Left kidney (tissue), 8 donors: ENCODE measurements at places on chromosomes 16 and 17. TPM values are rescaled to one million over a fixed set of nuclear protein-coding genes. Genes with fewer than 3 reads are reported as not detected.

Gene MILR1
- polyA plus RNA-seq: 2.5 TPM

Gene HID1
- polyA plus RNA-seq: 10.8 TPM

DNA sequence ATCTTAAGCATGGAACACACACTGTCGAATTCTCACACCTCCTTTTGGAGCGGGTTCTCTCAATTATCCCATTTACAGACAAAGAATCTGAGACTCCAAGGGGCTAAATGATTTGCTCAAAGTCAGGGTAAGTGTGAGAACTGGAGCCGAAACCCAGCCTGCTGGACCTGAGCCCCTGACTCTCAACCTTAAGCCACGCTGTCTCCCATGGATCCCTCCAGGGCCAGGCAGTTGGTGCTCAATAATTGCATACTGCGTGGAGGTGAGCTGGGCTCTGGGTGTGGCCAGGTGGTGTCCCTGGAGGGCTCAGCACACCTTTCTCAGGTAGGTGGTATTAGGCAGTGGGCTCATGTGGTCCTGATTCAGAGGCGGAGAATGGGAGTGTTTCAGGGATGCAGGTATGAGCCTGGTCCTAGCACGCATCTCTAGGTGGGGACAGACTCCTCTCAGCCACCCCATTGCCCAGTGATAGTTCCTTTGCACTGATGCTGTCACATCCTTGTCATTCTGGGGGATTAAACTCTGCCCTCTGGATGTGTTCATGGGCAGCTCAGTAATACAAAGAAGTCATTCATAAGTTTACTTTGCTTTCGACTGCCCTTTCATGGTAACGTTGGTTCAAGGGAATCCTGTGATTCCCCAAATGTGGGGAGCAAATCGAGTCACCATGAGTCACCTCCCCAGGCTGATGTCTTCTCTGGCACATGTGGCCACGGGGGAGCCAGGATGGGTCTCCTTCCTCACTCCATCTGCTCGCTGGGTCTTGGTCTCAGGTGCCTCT lies 399.5 kb upstream of the TNRC6C start:
- DNase-seq: no peak

DNA sequence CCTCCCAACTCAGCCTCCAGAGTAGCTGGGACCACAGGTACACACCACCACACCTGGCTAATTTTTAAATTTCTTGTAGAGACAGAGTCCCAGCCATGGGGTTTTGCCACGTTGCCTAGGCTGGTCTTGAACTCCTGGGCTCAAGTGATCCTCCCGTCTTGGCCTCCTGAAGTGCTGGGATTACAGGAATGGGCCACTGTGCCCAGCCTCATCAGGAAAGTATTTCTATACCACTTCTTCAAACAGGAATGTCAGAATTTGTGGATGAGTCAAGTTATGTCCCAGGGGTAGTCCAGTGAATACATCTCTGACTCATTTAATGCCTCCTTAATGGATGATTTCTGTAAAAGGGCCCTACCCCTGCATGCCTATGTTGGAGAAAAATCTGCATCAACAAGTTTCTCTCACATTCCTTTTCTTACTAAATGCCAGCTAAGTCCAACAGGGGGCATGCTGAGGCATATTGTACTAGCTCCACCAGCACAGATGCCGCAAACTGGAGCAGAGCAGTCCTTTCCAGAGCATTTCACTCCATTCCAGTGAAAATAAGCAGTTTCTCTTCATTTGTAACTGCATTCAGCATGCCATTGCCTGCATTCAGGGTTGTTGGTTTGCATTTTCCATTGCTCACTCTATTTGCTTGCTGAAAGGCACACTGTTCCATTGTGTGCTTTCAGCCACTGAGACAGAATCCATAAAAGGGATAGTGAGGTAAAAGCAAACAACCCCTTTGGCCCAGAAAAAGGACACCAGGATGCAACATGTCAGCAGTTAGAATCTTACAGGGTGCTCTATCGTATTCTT lies 5.3 kb upstream of the CAVIN1 start:
- no peak for DNase-seq

DNA sequence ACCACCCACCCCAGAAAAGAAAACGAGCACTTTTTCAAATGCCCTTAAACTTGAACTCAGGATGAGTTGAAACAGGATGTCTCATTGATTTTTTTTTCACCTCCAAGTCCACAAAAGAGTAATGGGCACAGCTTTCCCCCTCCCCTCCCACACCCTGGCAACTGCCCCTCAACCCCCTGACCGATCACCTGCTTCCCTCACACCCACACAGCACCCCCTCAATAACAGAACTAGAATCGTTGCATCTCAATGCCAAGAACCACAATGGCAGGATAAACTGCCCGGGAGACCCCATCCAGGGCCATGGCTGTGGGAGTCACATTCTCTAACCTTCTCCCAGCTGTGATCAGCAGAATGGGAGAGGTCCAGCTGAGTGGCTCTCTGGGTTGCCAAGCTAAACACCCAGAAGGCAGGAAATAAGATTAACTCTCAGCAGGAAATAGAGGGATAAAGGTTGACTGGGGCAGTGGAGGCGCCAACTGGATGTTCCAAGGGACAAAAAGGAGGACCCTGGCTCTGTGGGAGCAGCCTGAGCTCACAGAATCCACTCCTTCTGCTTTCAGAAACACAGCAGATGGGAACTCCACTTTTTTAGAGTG lies 128.0 kb upstream of the SDK2 start:
- no peak for DNase-seq

DNA sequence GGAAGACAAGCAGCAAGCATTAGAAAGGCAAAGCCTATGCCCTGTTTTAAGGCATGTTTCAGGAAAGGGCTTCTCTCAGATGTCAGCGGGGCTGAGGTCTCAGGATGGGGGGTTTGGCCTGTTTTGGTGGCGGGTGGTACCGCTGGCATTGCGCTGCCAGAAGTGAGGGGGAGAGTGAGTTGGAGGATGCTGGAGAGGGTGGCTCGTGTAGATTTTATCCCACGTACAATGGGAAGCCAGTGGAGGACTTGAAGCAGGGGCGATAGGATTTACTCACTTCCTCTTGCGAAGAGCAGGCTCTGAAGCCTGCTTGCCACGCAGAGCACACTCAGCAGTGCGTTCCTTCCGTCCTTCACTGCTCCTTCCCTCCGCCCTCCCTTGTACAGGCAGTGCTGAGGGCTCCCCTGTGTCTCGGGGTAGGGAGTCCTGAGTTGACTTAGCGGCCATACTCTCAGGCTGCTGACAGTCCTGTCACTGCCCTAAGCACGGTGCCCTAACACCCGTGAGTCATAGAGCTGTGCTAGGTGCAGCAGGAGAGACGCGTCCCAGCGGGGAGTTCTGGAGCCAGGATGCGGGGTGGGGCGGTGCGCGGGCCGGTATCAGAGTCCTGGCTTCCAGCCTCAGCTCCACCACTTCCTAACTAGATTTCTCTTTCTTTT lies 113.1 kb downstream of the SNX29 start:
- no peak for DNase-seq

DNA sequence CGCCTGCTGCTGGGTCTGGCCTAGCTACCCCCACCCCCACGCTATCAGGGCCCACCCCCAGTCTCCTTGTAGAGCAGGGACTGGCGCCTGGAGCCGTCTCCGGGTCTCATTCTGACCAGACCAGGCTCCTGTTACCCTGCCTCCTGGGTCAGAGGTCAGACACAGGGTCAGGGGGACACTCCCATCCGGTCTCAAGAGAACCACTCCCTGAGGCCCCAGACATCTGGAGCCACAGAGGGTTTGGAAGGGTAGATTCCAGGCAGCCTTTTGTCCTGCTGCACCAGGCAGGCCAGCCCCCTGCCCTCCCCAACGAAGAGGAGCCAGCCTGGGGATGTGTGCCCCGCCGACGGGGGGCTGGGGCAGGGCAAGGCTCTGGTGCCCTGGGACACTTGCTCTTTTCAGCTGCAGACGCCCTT lies 944 bp upstream of the WFIKKN1 start:
- no peak for DNase-seq

- DNase-seq: peak; percentile 50
Observed at GRCh38 chr17:78040440-78041385, 82.2 kb downstream of the TNRC6C start.
